ENCODE measurements at places on chromosomes 3 and 15.

GRCh38 chr3:87233805-87234204 lies 6.7 kb downstream of the CHMP2B start:
- no peak for DNase-seq

GRCh38 chr3:27905625-27906024 lies 183.5 kb upstream of the EOMES start:
- DNase-seq, result no peak

DNA sequence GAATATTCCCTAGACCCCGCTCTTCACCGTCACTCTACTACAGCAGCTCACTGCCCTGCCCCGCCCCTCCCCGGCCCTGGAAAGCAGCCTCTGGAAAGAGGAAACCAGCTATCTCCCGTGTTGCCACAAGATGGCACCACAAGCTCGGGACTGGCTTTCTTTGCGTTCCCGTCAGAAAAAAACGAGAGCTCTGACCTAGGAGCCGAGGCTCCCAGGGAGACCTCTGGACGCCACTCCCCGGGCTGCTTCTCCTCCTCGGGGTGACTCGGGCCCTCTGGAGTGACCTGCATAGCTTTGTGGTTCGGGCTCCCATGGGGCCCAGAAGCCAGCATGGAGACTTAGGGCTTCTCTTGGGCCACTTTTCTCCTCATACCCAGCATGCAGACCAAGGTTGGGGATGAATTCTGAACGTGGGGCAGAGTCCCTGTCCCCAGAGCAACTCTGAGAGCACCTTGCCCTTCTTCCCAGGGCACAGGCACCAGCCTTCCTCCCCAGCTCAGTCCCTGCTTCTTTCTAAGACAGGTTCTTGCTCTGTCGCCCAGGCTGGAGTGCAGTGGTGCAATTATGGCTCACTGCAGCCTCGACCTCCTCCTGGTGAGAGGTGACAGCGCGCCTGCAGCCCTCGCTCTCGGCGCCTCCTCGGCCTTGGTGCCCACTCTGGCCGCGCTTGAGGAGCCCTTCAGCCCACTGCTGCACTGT lies 19.0 kb downstream of the STOML1 start:
- DNase-seq, result peak; percentile 62

DNA sequence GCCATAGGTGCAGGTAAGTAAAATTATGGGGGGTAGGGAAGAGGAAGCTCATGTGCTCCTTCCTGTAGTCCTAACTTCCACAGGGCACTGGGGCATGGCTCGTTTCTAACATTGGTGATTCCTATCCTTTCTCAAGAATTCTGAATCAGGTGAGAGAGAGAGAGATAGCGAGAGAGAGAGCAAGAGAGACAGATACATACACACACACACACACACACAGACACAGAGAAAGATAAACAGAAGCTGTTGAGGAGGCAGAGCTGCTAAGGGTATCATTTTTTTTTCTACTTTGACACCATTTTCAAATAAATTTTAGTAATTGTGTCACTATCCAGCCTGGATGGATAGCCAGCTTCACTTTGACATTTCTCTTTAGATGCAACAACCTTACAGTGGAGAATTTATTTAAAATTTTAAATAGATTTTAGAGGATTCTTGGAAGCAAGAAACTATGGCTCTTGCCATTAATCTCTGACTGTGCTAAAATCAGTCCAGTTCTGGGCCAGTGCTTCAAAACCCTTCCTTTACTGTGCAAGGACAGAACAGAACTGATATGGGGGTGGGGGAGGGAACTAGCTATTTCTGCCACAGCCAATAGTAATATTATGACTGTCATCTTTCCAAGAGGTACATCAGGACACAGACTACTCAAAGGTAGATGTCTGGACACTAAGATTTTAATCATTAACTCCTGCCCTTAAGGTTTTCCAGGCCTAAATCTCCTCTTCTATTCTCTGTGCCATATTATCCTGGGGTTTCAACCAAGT lies 14.6 kb upstream of the RAMAC start:
- no peak for DNase-seq

DNA sequence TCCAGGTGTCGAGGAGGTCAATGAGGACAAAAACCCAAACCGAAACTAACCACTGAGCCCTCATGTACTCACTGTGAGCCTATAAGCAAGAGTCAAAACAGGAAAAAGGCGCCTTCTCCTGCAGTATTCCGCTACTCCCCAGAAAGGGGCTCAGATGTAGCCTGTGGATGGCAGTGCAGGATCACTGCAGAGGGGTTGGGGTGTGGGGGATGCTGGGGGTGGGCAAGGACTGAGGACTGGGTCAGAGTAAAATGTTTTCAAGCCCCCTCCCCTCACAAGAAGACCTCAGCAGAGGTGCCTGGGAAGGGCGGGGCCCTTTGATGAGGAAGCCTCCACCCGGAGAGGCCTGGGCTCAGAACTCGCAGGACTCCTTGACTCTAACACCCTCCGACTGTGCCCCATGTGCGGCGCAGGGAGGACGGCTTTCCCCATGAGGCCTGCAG lies 170.1 kb downstream of the OSBPL10 start:
- no peak for DNase-seq

DNA sequence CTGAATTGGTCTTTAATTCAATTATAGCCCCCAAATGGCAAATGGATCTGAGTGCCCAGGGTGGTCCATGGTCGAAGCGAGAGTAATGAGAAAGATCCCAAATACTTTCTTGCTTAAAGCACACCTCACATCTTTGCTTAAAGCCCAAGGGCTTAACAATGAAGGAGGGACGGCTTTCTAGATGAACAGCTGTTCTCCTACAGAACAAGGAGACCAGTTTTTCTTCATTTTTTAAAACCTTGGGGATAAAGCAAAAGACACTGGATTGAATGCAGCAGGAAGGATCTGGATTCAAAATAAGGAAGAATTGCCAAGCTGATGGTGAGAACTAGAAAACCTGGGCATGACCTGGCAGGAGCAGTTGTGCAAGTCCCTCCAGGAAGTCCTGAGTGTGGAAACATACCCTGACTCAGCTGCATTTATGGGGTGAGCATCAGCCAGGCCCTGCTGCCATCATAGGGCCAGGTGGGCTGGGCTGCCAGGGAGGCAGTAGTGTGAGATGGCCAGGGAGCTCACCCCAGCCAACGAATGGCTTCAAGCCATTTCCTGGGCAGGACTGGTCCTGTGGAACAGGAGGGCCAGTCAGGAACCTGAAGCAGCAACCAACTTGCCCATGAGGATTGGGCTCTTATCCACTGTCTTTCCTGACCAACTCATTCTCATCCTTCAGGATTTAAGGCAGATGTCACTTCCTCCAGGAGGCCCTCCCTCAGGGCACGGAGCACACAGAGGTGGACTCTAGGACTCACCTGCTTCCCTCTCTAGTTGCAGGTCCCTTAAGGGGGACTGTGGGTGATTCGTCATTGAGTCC lies 18.4 kb upstream of the RHCG start:
- no peak for DNase-seq

DNA sequence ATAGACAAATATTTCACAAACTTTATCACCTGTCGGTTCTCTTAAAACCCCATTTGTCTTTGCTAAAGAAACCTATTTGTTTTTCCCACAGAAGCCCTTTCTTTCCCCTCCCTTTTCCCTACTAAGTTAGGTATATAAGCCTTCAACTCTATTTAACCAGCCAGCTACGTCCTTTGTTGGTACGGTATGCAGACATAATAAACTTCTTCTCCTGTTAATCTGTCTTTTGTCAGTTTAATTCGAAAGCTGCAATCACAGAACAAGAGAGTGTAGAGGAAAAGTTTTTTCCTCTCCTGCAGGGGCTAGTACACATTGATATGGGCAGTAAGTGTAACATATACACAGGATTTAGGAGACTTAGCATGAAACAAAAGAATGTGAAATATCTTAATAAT lies 21.9 kb upstream of the C15orf39 start:
- DNase-seq, result no peak

GRCh38 chr3:38556640-38557358 lies 60.7 kb downstream of the EXOG start:
- DNase-seq, result no peak

GRCh38 chr3:47583320-47584075 lies 4.8 kb upstream of the CSPG5 start:
- DNase-seq, result no peak

DNA sequence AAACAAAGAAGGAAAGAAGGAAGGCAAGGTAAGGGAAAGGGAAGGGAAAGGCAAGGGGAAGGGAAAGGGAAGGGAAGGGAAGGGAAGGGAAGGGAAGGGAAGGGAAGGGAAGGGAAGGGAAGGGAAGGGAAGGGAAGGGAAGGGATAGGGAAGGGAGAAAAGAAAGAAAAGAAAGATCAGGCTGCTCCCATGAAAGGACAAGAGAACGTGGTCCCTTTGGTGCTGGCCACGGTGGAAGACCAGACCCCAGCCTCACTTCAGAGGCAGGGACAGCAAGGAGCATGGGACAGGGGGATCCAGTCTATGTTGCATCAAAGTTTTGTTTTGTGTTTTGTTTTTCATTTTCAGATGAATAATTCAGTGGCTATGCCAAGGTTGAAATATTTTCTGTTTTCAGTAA lies 111.4 kb upstream of the IGF1R start:
- DNase-seq, result no peak

DNA sequence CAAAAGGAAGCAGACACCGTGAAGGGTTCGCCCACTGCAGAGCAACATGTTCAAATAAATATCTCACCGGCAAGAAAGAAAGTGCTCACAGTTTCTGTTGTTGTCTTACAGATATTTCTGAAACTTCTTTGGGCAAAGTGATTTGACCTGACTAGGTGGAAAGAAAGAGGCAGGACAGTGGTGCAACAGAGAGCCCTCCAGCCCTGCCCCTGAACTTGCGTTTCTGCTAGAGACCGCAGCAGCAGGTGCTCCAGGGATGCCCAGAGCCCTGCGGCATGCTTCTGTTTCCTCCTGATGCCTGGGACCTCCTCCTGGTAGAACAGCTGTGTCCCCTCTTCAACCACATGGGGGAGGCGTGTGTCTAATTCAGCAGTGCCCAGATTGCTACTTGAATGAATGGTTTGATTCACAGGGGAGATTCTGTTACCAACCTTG lies 123.4 kb downstream of the ATP10A start:
- DNase-seq, result peak; percentile 8

GRCh38 chr3:140062461-140062860 lies 127.5 kb downstream of the CLSTN2 start:
- no peak for DNase-seq

DNA sequence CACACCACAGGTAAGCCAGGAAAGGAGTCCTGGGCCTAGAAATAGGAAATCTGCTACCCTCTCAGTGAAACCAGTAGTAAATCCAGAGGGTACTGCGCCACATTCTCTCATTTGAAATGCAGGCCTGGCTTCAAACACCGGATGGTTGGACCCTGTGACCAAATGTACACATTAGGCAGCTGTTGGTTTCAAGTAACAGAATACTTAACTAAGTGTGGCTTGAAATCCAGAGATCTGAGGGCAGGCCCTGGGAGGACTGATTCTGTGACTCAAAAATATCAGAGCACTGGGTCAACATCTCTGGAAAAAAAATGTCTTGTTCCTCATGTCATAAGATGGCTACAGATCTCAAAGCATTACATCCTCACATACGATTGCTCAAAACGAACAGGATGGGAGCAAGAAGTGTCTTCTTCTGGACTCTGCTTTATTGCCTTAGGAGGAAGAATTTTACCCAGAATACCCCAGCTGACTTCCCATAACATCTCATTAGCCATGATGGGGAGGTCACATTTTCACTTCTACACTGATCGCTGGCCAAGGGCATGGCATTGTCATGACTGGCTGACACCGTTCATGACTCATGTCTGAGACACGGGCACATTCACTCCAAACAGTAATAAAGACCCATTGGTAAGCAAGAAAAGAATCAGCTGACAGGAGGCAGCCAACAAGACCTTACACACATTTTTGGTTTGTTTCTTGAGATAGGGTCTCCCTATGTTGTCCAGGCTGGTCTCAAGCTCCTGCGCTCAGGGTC lies 166.0 kb downstream of the ARRDC4 start:
- no peak for DNase-seq

GRCh38 chr15:52790169-52790708 lies at the start of gene ONECUT1:
TSS of gene ONECUT1 (minus strand) at chr15:52790336. CDS start at chr15:52789884, 452 bp downstream.
- no peak for DNase-seq

- no peak for DNase-seq
These were observed 51.4 kb downstream of the SSUH2 start for GRCh38 chr3:8593021-8593827.

- DNase-seq, result no peak
These were observed 4.2 kb upstream of the APBA2 start for GRCh38 chr15:28881600-28881999.

- no peak for DNase-seq
These were observed 36.4 kb downstream of the ST8SIA2 start for GRCh38 chr15:92430069-92430440.

GRCh38 chr3:171347301-171348039 lies 112.7 kb downstream of the TNIK start:
- DNase-seq, result no peak

Data from stimulated activated CD8-positive, alpha-beta memory T cell treated with anti-CD3 and anti-CD28 coated beads, Interleukin-12 subunit alpha, Interleukin-12 subunit beta, amount 100 ng/mL, for 1 hour (primary cell).